ENCODE measurements at places on chromosomes 2 and 18.

DNA sequence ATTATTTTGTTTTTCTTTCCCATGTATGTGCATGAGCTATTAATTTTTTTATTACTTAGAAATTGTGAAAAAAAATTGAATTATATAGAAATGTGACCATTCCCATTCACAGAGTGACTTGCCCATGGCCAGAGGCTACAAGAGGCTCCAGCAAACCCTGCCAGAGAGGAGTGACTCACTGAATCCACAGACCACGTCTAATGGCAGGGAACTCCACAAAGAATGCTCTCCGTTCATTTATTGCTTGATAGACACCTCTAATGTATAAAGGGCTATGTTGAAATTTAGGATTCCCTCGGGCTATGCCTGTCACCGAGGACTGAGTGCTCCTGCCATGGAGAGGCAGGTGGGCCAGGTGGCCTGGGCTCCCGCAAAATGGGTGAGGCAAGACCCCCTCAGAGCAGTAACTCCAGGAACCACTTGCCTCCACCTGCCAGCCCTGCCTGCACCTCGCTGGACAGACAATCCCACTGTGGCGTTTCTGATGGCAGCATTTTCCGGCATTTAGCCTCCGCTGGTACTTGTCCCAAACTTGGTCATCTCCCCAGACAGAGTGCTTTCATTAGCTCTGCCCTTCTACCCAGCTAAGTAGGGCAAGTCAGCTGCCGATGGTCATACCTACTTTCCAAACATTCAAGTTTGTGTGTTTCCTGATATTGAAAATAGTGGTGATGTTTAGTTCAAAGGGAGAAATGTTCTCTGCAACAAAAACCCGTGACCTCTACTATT is 200.3 kb downstream of the PRKCE start:
- DNase-seq: no peak

- peak; percentile 44 for DNase-seq
These were observed 38.8 kb downstream of the NCAPH start for GRCh38 chr2:96374211-96374951.

- no peak for DNase-seq
These were observed 263.5 kb upstream of the SIX2 start for GRCh38 chr2:45272549-45273265.

- no peak for DNase-seq
These were observed 22.2 kb downstream of the SPAG16 start for GRCh38 chr2:213306316-213306942.

GRCh38 chr2:213164263-213164662 is 12.9 kb upstream of the IKZF2 start:
- no peak for DNase-seq

- no peak for DNase-seq
These were observed 33.3 kb downstream of the C2orf76 start for GRCh38 chr2:119333360-119333759.

DNA sequence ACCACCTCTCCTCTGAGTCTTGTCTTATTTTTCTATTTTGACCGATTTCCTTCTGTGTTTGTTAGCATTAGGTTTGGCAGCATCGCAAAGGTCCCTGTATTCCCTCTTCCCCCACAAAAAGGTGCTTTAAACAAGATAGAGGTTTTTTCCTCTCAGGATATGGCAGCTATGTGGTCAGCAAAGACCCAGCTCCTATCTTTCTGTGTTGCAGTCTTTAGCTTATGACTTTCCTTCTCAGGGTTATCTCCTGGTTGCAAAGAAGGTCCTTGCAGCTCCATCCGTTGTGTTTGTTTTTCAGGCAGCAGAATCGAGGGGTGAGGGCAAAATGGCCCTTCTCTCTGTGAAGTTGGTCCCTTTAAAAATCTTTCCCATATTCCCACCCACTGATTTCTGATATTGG is 38.4 kb downstream of the GALNT1 start:
- no peak for DNase-seq

DNA sequence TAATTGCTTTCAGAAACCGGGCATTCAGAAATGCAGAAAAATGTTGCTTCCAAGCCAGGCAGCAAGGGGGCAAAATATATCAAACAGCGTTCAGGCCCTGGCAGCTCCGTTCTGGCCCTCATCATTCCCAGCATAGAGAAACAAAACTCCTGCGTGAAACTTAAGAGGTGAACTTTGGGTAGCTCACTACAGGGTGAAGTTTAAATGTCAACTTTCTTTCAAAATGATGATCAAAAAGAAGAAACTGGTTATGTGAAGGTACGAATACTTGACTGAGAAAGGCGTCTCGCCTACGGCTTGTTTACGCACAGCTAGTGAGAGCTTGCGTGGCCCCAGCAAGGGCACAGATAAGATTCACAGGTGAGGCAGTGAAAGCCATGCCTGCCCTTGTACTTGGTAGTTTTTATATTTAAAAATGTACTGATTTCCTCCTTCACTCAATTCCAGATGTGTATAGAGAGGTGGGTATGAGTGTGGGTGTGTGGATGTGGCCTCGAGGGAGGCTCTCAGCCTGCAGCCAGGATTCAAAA is 127.5 kb downstream of the NFATC1 start:
- DNase-seq: no peak

- DNase-seq: no peak
These were observed 260.0 kb downstream of the ATAD2B start for GRCh38 chr2:23666980-23667357.

DNA sequence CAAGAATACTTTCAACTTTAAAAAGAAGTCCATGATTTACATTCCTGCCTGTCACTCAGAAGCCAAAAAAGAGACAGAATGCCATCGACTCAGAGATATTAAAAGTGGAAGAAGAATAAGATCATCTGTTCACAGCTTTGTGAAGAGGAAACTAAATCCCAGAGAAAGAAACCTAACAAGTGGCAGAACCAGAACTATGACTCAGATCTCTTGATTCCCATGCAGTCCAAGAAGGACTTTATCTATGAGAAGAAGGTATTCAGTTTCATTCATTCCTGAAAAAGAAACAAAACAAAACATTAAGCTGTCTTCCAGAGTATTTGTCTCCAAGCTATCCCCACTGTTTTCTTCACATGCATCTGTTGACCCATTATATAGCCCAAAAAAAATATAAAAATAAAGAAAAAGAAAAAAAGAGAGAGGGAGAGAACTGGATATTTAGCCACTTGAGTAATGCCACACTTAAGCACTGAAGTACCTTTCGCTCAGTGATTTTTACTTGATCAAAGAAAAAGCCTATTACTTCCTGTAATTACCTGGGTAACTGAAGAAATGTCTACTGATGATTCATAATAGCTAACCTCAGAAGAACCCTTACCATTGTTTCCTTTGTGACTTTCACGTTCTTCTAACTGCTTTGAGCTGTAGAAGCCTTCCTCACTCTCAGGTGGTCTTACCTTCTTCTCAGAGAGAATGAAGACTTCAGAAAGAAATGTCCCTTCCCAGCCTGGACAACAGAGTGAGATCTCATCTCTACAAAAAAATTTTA is 17.7 kb upstream of the AKAIN1 start:
- DNase-seq: no peak

GRCh38 chr2:185044323-185044874 is 446.1 kb downstream of the ZNF804A start:
- no peak for DNase-seq

GRCh38 chr18:60358516-60358915 is 14.1 kb downstream of the MC4R start:
- no peak for DNase-seq

GRCh38 chr2:30756051-30756719 is 51.1 kb downstream of the CAPN13 start:
- DNase-seq: no peak

DNA sequence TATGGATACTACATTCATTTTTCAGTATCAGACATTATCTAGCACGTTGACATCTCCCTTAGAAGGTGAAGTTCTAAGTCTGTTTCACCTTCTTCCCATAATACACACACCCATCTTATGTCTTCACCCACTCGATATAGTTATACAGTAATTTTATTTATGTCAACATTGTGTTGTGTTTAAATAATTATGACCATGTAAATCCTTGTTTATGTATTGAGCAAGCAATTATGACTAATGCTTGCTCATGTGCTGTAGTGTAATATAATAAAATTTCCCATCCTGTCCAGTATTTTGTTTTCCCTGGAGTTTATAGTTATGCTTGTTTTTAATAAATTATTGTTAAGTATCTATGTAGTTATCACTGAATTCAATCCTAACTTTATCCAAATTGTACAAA is 163.2 kb downstream of the MTX2 start:
- DNase-seq: no peak
